ENCODE measurements at places on chromosomes 4 and X.

DNA sequence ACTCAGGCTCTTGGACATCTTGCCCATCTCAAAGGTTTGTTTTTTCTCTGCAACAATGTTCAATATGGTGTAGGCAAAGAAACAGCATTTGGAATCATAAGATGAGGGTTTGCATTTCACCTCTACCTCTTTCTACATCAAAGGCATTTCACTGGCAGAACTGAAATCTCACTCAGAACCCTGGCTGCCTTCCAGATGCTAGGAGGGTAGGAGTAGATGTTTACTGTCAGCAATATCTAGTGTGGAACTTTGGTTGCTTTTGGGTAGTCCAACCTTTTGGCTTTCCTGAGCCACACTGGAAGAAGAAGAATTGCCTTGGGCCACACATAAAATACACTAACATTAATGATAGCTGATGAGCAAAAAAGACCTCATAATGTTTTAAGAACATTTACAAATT lies 297.0 kb upstream of the KLF3 start:
- no peak for DNase-seq

DNA sequence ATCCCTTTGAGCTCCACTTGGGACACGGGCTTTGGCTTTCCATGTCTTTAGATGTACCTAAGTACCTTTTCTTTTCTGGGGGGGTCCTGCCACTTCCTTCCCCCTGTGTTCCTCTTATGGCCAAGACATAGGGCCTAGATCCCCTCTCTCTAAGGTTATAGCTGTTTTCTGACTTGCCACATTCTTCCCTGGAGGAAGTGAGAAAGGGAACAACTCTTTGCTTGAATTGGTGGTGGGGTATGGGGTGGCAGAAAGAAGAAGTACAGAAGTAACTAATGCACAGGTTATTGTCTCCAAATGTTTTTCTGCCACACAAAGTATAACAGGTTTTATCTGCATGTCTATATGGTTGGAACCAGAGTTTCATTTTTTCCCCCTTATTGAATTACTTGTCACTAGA lies 29.7 kb upstream of the DIPK2B start:
- DNase-seq: no peak

GRCh38 chr4:2354118-2354517 lies 64.3 kb downstream of the ZFYVE28 start:
- DNase-seq: no peak

GRCh38 chr4:38606587-38606905 lies 57.5 kb upstream of the KLF3 start:
- no peak for DNase-seq

GRCh38 chrX:140697618-140698017 lies 11.9 kb upstream of the LINC00632 start:
- DNase-seq: no peak

Data from Panc1 (cell line).